ENCODE measurements at places on chromosomes 16 and 17.
A peak's percentile ranks its signal among the peaks of the same experiment; 100 is the strongest.

GRCh38 chr17:68777856-68778694 is 176.9 kb upstream of the FAM20A start:
- peak; percentile 64 for DNase-seq

- no peak for DNase-seq
These were observed 27.5 kb downstream of the TOM1L2 start for GRCh38 chr17:17944743-17945142.

DNA sequence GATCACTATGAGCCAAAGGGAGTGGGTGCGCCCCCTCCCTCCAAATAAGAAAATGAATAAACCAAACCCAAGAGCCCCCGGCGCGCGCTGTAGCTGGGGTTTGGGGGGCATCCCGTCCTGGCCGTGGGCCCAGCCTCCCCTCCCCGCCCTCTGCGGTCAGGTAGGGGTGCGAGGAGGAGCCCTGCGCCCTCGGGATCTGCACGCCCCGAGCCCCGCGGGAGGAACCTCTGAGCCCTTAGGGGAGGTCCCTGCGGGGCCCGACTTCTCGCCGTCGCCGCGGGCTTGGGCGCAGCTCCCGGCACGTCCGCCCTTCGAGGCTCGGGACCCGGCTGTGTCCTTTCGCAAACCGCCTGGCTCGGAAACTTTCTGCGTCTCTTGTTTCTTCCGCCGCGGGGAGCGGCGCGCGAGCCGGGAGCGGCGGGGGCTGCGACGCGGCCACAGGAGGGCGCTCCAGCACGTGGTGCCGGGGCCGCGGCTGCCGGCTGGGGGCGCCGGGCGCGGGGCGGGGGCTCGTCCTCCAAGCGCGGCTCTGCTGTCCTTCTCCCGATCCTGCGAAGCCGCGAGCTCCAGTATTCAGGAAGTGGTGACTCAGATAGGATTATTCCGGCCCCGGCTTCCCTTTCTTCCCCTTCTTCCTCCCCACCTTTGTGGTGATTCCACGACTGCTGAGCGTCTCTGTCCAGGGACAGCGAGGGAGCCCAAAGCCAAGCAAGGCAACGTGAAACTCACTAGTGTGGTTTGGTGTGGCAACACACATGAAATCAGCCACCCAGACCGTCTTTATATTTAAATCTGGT is 1.6 kb downstream of the PITPNC1 start:
- peak; percentile 23 for DNase-seq

GRCh38 chr17:76241691-76242255 is 1.5 kb upstream of the RNF157 start:
- no peak for DNase-seq

- peak; percentile 64 for DNase-seq
These were observed 10.7 kb downstream of the CCDC40 start for GRCh38 chr17:80047176-80047575.

DNA sequence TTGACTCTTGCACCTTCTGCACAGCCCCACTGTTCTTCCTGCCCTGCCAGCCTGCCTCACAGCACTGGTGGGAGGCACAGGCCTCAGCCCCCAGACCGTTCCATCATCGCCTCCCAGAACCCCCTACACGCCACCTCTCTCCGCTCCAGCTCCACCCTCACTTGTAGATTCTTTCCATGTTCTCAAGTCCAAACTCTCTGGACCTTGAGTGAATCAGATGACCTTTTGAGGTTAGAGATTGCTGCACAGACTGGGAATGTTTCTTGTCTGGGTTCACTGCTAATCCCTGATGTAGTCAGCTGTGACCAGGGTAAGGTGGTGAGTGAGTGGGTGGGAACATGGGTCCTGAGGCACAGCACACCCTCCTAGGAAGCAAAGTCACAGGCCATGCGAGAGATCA is 272.4 kb downstream of the IRF8 start:
- no peak for DNase-seq

DNA sequence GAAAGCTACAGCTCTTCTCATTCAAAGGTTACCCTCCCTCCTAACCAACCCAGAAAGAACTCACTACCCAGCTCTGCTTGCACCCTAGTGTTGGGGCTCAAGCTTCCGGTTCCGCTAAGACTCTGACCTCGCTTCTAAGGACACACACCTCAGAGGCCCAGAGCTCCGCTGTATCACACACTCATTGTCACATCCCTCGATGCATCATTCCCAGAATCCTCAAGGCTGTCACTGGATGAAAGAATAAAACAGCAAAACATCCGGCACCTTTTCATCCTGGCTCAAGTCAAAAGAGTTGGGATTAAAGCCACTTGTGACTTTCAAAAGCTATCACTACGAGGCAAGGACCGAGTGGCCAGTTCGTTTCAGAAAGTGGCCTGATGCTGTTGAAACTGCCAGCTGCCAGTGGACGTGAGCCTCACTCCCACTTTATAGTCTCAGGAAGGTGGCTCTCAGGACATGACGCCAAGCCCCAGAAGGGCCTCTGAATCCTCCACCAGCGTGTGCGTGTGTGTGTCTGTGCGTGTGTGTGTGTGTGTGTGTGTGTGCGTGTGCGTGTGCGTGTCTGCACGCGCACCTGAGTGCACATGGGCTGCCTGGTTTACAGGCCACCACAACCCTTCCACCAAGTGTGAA is 29.0 kb downstream of the ZFHX3 start:
- no peak for DNase-seq

DNA sequence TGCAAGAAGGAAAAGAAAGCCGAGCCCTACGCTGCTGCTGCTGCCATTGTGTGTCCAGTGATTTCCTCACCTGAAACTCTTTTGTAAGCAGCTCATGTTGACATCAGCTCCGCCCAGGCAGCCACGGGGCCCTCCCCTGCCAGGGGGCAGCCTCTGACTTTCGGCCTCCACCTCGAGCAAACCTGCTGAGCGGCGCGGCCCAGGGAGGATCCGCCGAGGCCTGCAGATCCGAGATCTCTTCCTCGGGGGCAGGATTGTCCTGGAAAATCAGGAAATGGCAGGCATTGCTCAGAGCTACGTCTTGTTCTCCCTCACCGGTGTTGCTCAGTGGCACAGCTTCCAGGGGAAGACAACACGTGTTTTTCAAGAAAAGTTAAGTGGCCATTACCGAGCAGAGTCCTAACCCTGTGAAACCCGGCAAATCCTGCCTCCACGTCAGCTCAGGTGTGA is 35.6 kb upstream of the ZNF750 start:
- DNase-seq = no peak

- no peak for DNase-seq
These were observed 8.5 kb upstream of the SUPT4H1 start for GRCh38 chr17:58360296-58361063.

GRCh38 chr16:30457743-30458560 is 12.3 kb upstream of the SEPHS2 start:
- DNase-seq = no peak

DNA sequence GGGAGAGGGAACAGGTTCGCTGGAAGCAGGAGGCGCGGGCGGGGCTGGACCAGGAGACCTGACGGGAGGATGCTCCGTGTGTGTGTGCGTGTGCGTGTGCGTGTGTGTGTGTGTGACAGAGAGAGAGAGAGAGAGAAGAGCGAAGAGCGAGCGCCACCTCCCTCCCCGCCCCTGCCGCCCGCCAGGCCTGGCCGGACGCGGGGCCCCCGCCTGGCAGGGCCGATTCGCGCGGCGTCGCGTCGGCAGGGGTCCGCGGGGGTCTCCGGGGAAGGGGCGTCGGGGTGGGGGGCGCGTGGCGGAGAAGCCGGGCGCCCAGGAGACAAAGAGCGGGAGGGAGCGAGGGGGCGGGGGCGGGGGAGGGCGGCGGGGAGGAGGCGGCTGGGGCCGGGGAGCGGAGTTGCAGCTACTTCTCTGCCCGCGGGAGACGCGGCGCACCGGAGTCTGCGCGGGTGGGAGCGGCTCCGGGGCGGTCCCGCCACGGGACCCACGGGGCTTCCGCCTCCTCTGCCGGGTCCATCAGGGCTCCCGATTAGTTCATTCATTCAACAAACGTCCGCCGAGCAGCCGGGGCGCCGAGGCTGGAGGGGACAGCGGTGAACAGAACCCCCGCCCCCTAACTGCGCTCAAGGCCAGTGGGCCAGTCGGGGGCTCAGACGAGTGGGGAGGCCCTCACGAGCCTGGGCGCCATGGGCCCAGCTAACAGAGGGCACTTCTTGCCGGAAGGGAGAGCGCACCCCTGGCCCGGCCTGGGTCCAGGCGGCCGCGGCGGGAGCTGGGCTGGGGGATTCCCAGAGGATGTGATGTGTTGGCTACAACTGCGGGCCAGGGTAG is at the start of gene SAMD14:
TSS of gene SAMD14 (minus strand) at position 433 of the 831 bp plus-strand sequence. CDS start 5,201 bp downstream, outside the sequence.
- no peak for DNase-seq

DNA sequence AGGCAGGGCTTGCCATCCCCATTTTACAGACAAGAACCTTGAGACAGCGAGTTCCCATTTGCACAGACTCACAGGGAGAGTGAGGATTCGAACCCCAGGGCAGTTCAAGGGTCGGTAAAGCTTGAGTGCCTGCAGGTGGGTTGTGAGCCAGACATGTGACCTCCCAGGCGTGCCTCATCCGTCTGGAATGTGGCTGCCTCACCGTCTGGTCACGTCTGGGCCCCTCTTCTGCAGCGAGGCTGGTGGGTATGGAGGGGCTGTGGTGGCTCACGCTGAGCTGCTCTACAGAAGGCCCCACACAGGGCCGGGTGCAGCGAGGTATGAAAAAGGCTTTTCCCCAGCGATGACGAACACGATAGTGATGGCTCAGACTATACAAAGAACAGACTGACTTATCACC is 35.8 kb upstream of the LHX1 start:
- DNase-seq = no peak

DNA sequence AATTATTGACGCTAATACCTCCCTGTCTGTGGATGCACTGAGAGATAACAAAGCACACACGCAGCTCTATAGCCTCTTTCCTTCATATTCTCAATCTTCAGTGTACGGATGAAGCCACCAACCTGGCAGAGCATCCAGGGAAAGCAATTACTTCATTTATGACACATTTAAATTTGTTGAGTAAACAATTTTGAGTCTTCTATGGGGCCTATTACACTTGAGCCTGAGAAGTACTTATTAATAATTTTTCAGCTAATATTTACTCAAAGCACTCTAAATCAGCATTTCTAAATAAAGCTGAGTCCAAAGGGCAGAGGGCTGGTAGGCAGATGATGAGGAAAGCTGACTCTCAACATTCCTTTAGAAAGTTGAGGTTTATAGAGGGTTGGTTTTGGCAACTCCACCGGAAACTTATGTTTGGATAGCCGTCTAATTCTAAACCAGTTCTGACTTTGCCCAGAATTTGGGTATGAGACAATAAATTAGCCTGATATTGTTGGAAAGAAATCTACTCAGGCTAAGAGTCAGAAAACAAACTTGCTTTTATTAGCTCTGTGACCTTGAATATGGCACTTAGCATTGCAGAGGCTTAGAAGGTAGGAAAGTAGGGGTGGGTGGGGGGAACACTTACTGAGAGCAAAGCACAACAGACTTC is 643.5 kb downstream of the CDH11 start:
- DNase-seq = no peak

DNA sequence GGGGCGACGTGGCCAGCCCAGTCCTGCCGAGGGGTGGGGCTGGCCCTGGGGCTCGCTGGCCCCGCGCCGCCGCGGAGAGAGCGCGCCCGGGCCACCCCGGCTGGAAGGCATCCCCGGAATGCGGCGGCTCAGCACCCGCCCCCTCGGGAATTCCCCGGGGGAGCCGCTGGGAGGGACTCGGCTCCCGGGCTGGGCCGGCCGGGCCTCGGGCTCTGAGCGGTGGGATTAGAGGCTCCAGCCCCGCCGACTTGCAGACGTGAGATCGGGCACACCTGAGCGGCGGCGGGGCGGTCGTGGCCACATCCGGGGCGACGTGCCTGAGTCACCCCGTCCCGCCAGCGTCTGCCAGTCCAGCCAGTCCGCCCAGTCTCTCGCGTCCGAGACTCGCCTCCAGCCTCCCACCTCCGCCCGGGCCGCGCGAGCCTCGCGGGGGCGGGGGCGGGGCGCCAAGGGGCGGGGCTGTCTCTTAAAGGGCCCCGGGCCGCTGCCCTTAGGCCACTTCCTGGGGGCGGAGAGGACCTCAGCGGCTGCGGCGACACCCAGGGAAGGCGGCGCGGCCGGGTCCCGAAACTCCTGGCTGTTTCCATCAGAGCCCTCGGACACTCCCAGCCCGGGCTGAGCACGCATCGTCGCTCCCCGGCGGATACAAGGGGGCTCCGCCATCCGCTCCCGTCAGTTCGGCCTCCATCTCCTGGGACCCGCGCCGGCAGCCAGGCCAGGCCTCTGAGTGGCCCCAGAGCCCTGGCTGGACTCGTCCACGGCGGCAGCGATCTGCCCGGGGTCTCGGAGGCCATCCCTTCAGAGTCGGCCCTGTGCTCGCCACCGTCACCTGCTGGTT is at the start of gene KCTD11:
TSS of gene KCTD11 (plus strand) at position 498 of the 838 bp plus-strand sequence.
- no peak for DNase-seq

GRCh38 chr16:67822511-67822910 is 15.8 kb downstream of the TSNAXIP1 start:
- DNase-seq = no peak

DNA sequence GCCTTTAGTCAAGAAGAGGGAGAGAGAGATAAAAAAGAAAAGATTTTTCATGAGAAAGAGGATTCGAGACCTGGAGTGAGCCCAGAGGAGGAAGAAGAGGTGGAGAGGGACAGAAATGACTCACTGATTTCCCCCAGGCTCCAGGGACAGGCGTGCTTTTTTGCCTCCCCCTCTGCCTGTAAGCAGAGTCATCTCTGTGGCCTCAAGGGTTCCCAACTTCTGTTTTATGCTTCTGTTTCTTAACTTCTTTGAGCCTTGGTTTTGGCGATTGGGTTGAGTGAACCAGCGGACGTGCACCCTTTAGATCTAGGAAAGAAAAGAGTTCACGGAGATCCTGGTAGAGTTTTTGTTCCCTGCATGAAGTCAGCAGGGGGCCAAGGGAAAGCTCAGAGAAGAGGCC is 147.9 kb upstream of the NOL11 start:
- DNase-seq = no peak

- DNase-seq = no peak
These were observed 8.2 kb upstream of the C16orf74 start for GRCh38 chr16:85759136-85759535.

DNA sequence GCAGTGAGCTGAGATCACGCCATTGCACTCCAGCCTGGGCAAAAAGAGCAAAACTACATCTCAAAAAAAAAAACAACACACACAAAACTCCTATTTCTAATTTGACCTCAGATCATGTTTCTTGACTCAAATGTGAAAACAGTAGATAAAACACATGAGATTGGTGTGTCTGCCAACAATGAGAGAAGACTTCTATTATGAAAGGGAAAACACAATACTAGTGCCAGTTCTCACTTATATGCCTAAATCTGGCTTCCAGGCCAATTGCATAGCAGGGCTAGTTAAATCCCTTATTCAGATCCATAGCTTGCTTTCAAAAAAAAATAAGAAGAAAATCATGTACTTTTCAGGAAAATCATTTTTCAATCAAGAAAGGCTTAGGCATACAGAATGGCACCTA is 39.4 kb downstream of the AP1G1 start:
- DNase-seq = no peak

DNA sequence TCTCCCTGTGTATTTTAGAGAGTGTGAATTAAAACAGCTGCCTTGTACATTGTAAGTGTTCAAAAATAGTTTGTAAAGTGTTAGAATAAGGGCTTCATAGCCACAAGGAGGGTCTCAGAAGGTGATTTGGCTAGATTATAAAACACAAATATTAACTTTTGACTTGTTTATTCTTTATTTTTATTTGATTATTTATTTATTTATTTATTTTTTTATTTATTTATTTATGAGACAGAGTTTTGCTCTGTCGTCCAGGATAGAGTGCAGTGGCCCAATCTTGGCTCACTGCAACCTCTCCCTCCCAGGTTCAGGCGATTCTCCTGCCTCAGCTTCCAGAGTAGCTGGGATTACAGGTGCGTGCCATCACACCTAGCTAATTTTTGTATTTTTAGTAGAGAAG is 111.5 kb upstream of the RBFOX1 start:
- no peak for DNase-seq

Measured in NCI-H2029 treated with DMSO at 0.1 percent for 48 hours (cell line).